ENCODE measurements at places on chromosomes 7 and 10.

GRCh38 chr10:116907245-116907987 lies 58.1 kb downstream of the ENO4 start:
- no peak for DNase-seq

DNA sequence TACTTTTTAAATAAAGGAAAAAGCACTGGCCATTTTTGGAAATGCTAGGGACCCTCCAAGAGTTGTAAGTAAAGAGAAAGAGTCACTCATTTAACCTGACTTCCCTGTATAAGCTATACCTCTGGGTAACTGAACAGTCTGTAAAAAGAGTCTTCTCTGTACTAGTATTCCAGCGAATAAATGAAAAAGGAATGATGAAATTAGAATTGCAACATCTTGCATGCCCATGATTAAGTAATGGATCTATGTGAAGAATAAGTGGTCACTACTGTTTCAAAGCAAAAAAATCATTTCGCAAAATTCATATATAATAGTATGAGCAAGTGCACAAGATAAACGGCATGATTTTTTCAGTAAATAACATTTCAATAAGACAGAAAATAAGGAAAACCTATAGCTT lies 116.8 kb downstream of the ZFAND4 start:
- no peak for DNase-seq

DNA sequence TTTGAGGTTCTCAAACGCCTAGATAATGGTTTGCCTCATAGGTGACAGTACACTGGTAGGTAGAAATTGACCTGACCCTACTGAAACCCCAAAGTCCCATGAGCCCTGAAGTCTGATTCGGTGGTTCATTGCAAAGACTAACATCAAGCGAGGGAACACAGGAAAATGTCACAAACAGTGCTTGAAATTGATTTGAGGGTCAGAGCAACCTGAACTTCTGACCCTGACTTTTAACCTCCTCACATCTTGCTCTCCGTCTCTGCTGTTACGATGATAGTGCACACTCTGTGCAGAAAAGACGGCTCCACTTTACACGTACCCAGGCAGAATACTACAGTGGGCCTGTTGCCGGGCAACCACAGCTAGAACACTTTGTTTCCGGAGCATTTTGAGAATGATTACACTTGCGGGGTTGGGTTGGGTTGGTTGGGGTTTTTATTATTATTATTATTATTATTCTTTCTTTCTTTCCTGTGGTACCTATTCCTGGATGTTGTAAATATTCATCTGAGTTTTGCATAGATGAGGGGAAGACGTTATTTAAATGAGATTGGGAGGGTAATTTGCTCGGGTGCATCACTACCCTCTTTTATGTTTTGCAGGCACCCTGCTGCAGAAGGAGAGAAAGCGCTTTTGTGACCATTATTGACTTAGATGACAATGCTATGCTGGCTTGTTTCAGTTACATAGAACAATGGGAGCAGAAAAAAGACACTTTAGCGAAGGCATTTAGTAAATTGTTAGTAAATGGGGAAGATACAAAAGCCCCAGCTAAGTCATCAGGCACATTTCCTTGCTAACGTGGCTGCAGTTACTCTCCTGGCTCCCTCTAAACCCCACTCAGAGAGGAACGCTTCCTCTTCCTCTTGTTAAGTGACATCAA lies 438.1 kb upstream of the NRP1 start:
- DNase-seq = no peak

DNA sequence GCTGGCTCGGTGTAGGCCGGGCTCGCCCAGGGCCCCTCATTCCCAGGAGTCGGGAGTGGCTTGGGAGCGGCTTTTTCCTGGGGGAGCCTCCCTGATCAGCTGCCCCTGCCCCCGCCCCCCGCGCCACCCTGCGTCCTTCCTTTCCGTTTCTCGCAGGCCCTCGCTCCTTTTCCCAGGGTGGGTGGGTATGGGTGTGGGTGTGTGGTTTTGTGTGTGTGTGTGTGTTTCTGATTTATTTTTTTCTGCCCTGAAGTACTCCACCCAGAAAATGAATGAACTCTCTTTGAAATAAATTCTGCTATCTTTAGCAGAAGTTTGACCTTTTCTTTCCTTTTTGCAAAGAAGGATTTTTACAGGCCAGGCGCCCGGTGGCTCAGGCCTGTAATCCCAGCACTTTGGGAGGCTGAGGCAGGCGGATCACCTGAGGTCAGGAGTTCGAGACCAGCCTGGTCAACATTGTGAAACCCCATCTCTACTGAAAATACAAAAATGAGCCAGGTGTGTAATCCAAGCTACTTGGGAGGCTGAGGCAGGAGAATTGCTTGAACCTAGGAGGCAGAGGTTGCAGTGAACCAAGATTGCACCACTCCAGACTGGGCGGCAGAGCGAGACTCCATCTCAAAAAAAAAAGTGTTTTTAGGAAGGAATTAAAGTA lies 30.0 kb upstream of the AP5Z1 start:
- no peak for DNase-seq

DNA sequence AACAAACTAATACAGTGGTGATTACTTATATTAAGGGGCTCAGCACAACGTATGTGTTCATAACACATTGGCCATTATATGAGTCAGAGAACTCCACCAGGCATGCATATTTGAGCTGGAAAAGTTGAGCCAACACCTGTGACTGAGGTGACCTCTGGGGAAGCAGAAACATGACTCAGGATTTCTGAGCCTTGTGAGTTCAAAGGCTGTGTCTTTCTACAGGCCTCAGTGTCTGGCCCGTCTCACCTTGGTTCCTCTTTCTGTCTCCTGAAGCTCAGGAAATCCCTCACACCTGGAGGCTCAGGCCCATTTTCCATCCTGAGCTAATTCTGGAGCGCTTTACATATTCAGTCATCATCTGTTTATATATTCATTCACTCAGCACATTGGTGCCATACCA lies 230.9 kb upstream of the AGK start:
- no peak for DNase-seq

DNA sequence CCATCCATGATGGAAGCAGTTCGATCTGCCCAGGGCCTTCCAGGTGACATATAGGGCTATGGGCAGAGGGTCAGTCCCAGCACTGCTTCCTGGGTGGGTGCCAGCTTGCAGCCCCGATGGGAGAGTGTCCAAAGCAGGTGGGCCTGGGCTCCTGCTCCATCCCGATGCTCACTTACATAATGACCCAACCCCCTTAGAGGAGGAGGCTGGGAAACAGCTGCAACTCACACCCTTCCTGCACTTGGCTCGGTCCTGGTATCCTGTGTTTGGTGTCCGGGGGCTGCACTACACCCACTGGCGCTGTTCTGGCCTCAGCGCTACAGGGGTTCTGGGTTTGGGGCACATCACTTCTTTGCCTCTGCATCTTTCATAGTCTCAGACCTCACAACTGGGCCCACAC lies 58.5 kb downstream of the PKD1L1 start:
- no peak for DNase-seq

GRCh38 chr7:47690902-47691558 lies 109.1 kb upstream of the TNS3 start:
- DNase-seq = no peak

GRCh38 chr10:11335167-11335652 lies 276.2 kb downstream of the USP6NL start:
- DNase-seq = no peak
